ENCODE measurements at places on chromosomes 12 and 14. TPM values are rescaled to one million over a fixed set of nuclear protein-coding genes. Genes with fewer than 3 reads are reported as not detected.

The FAIM2 gene
- total RNA-seq, result not detected

The TTC7B gene
- 0.66 TPM for total RNA-seq

The PPP1R1A gene
- not detected for total RNA-seq

The PSMC1 gene
- 97.4 TPM for total RNA-seq

The GARIN6 gene
- total RNA-seq, result not detected

The WNT1 gene
- not detected for total RNA-seq

The FICD gene
- 7.9 TPM for total RNA-seq

The ASCL1 gene
- 21.4 TPM for total RNA-seq

The TMEM132C gene
- total RNA-seq, result not detected

The TPH2 gene
- total RNA-seq, result not detected

- DNase-seq, result no peak
Measured at GRCh38 chr14:29741909-29742401, 185.7 kb downstream of the PRKD1 start.

- DNase-seq, result no peak
Measured at GRCh38 chr12:966724-967123, 17.2 kb upstream of the RAD52 start.

DNA sequence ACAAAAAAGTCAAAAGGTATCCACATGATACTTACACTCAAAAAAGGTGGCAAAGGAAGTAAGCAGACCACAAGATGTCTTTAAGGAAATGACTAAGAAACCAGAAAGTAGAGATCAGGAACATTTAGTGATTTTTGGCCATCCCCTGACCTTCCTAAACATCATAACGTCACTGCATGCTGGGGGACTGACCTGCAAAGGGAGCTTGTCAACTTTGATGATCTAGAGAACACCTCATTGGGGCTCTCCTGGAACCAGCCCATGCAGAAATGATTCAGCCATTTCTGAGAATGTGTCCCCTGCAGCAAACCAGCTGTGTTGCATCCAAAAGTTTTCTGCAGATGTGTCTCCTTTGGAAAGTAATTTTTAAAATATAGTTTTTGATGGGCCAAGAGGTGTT lies 152.2 kb upstream of the RASSF8 start:
- DNase-seq, result no peak

GRCh38 chr14:41130274-41130673 lies 476.4 kb upstream of the LRFN5 start:
- no peak for DNase-seq

- DNase-seq, result no peak
Measured at GRCh38 chr12:66971816-66972215, 292.9 kb upstream of the GRIP1 start.

- no peak for DNase-seq
Measured at GRCh38 chr12:2960390-2960956, 1.3 kb downstream of the TEAD4 start.

DNA sequence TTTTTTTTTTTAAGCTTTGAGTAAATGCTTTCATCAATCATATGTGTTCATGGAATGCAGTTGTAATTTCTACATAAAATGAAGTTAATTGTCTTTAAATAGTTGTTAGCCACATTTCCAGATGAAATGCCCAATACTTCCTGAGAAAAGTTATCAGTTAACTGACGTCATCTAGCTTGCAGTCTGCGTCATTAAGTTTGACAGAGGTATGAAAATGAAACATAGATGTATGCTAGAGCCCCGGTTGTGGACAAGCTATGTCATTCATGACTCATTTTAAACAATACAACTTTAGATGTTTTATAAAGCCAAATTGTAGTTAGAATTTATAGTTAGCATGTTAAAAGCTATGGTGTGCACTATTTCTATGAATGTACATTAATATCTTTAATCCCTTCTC lies 90.7 kb downstream of the PLEKHA5 start:
- DNase-seq, result no peak

GRCh38 chr14:73861073-73861472 lies 9.4 kb downstream of the PTGR2 start:
- DNase-seq, result no peak

DNA sequence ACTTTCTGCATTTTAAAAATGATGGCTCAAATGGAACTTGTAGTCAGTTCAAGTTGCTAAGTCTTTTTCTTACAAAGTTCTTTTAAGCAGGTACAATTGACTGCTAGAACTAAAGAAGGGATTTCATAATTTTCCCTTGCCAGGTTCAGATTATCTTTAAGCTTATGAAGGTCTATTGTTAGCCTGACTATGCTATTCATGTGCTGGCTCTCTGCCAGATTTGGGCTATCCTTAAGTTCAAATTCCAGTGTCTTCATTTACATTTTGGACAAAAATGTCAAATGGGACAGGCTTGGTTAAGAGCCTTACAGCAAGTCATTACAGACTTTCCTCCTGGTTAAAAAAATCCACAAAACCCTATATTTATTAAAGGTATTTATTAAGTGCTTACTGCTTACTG lies 42.3 kb downstream of the INSM2 start:
- no peak for DNase-seq

DNA sequence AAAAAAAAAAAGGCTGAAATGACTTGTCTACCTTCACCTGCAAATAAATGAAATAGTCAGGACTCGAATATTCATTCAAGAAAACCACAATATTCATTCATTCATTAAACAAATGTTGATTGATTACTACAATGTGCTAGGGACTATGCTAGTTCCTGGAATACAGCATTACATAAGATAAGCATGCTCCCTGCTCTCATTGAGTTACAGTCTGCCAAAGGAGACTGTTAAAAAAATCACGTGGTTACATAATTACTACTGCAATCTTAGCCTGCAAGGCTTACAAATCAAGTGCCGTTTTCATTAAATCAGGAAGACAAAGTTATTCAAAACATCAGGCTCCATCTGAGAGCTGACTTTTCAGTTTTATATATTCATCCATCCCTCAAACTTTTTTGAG lies 70.4 kb upstream of the RIC8B start:
- no peak for DNase-seq
